Prostate gland (tissue), 2 donors: ENCODE measurements at places on chromosomes 1 and 21.

- no peak for DNase-seq
These were observed 146.0 kb upstream of the IVNS1ABP start for GRCh38 chr1:185463011-185463410.

DNA sequence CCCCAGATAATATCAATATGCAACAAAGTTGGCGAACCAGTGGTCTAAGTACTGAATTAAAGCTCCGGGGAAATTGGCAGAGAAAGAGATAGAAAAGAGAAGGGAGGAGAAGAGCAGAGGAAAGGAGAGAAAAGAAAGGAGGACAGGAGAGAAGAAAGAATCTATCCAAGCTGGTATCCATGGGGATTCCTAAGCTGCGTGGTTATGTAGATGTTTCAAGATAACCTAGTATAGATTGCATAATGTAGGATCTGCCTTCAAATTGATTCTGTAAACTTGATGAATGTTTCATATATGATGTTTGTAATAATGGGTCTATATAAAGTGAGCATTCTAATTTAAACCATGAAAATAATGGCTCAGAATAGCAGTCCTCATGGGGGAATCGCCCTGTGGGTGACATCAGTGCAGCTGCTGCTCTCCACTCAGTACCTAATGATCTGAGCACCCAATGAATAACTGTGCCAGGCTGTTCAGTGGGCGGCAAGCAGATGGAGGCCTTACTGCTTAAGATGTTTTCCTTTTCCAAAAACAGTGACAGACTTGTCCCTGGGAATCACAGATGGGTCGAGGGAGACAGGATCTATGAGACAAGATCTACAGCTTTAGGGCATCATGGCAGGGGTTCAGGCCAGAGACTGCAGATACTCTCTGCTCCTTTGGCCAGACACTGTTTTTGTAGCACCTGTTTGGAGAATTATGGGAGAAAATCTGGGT lies 78.0 kb downstream of the LAMC2 start:
- no peak for DNase-seq

DNA sequence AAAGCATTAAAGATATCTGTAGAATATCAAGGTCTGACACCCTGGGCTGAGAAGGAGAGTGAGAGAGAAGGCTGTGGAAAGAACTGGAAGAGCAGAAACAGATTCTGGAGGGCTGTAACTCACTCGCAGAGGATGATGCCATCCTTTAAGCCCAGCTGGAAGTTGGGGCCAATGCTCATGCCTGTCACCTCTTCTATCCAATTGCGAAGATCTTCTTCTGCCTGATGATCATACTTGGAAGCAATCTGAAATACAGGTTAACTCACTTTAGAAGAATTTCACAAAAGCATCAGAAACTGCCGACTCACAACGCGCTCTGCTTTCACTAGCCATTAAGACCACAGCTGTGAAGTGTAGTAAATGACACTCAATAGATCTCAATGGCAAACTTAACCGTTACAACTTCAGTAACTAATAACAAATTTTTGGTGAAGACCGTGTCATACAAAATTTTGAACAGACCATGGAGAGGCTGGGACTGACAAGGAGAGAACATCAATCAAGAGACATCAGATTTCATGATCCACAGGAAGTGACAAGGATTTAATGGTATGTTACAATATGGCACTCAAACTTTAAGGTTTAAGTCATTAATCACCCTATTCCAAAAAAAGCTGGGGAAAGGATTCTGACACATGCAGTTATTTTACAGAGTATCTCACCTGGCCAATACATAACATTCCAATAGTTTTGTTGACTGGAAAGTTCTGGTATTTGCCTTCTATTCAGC lies 23.5 kb downstream of the CNN3 start:
- no peak for DNase-seq

DNA sequence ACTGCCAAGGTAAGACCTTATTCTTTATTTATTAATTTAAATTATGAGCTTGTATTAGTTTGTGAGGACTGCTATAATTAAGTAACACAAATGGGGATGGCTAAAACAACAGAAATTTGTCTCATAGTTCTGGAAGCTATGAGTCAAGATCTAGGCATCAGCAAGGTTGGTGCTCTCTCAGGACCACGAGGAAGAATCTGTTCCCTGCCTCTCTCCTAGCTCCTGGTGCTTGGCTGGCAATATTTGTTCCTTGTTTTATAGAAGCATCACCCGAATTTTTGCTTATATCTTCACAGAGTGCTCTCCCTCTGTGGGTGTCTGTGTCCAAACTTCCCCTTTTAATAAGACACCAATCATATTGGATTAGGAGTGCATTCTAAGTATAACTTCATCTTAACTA lies 41.4 kb upstream of the CCDC190 start:
- no peak for DNase-seq

DNA sequence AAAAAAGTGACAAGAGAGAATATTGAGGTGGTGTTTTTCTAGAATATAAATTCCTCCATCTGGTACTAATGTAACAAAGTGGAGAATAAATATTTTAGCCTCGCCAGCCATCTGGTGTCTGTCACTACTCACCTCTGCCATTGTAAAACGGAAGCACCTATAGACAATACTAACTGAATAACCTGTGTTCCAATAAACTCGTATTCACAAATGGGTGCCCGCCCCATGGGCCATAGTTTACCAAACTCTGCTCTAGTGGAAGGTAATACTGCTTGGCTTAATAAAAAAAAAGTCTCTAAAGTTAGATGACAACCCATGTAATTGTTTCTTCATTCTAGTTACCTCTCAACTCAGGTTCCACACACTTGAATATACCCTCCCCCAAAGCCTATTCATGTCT lies 8.1 kb downstream of the MIS18A start:
- no peak for DNase-seq

GRCh38 chr1:2505461-2505994 lies 20.9 kb downstream of the PANK4 start:
- DNase-seq: no peak

GRCh38 chr1:205374210-205375078 lies 17.7 kb upstream of the KLHDC8A start:
- DNase-seq: no peak

- DNase-seq: no peak
These were observed 358.3 kb downstream of the USP25 start for GRCh38 chr21:16088056-16088455.

DNA sequence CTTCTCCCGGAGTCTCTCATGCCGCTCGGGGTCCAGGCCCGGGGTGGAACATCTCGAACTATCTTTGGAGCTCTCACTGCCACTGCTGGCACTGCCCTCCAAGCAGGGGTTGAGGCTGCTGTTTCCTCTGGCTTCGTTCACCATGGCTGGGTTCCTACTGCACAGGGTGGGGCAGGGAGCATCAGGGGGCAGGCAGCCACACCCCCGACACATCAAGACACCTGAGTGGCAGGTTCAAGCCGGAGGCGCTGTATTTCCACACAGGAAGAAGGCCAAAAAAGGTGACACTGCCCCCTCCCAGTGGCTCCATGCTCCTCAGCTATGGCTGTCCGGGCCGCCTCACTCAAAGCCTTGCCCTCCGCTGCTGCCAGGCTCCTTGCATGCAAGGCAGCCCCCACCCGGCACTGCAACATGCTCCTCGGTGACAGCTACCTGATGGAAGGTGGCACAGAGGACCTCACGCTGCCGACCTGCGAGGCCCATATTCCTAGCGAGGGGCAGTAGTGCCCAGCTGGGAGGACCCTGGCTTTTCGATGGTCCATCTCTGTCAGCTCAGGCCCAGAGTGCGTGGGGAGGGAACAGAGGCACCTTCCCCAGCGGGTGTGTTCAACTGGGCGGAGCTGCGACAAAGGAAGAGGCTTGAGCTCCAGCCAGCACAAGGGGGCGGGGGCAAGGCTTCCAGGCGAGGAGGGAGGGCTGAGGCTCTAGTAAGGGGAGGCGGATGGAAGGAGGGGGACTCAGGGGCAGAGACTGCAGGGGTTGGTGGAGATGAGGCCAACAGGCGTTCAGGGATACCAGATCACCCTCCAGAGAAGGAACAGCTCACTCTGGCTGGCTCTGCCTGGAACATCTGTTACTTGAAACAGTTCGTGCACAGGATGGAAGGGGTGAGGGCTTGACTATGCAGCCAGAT lies 2.5 kb downstream of the MTHFR start:
- DNase-seq: peak; percentile 86

DNA sequence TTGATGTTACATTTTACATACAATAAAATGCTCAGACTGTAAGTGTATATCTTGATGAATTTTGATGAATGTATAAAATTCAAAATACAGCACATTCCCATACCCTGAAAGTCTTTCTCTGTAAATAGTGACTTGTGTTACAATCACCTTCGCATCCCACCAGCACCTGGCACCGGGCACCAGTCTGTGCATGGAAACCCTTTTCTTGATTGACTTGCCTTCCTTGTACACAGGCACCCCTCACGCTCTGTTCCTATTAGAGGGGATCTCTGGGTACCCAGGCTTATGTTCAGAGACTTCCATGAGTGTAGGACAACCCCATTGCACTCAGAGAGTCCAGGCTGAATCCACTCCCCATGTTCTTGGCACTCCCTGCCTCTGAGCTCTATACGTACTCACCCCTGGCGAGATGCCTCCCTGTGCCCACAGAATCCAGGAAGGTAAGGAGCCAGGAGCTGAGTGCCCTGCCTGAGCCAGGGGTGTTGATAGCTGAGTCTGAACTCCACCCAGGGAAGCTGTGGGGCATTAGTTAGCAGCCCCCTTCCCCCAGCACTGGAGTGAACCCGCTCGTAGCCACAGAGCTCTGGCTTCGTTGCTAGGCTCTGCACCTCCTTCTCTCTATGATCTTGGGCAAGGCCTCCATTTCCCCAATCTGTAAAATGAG lies 22.5 kb upstream of the PKP1 start:
- no peak for DNase-seq

DNA sequence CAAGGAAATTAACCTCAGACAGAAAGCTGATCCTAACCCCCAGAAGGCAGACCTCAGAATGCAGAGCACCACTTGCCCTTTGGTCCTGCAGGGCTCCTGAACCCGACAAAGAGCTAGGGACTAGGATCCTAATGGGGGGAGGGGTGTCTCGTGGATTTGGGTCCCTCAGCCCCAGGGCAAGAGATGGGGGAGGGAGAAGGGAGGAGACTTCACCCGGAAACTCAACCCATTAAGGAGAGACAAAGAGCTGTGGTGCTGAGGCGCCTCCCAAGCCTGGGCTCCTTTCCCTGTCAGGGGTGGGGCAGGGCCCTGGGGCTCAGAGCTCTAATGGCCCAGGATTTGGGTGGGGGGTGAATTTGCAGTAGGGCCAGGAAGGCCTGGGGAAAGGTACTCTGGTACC lies 2.9 kb downstream of the NECTIN4 start:
- DNase-seq: no peak

DNA sequence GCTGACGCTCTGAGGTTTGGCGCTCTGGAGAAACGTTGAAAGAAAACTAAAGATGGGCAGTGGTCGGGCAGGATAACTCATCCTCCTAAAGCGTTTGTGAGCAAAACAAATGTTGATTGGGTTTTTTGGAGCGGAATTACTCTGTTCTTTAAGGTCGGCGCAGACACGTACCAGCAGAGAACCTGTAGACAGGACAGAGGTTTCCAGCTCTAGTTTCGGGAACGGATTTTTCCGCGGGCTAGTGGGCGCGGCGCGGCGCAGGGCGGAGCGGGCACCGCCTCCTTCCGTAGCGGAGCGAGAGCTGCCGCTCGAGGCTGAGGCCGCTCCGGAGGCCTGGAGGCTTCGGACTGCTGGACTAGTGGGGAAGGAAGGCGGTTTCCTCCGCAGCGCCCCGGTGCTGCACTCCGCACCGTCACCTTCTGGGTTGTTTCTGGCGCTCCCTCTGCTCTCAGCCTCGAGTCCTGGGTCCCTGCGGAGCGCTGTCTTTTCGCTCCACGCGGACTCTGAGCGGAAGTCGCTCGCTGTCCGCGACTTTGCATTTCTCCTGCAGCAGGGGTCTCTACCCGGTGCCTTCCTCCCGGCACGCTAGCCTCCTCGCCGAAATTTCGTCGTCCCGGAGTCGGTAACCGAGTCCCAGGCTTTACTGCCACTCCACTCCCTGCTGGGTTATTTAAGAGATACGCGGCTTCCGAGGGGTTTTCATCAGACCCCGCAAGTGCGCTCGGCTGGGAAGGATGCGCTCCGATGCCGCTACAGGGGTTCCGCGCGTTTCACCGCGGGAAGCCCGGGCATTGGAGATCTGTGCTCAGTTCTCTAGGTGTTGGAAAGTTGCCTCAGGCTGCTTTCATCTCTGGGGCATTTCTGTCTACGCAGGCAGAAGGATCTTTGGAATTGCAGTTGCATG lies 7.0 kb downstream of the FOXD2 start:
- no peak for DNase-seq

DNA sequence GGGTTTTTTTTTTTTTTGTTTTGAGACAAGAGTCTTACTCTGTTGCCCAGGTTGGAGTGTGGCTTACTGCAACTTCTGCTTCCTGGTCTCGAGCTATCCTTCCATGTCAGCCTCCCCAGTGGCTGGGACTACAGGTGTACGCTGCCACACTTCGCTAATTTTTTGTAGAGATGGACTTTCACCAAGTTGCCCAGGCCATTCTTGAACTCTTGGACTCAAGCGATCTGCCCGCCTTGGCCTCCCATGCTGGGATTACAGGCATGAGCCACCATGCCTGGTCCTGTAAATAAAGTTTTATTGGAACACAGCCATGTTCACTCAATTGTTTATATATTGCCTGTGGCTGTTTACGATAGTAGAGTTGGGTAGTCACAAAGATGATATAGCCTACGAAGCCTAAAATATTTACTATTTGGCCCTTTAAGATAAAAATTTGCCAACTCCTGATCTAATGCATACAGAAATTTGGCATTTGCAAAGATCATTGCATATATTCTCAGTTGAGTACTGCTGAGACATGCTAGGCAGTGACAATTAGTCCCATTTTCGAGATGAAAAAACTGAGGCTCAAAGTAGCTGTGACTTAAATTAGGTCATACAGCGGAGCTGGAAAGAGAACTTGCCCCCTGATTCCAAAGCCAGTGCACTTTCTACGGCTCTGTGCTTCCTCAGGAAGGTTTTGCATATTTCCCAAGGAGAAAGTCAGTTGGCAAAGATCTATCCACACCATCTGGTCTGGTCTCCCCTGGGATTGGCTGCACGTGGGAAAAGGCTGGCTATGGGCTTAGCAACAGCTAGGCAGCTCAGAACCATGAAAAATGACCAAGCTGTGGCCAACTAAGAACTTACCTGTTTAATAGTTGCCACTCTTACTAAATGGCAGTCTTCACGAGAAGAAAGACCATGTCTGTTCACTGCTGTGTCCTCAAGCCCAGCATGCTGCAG lies 19.4 kb downstream of the MECR start:
- no peak for DNase-seq

GRCh38 chr1:55049914-55050278 lies 10.5 kb downstream of the PCSK9 start:
- DNase-seq: peak; percentile 49

- DNase-seq: peak; percentile 51
These were observed 1.7 kb downstream of the TMCC2 start for GRCh38 chr1:205229399-205229871.

- DNase-seq: no peak
These were observed 27.5 kb downstream of the FRRS1 start for GRCh38 chr1:99738858-99739465.

- DNase-seq: peak; percentile 8
These were observed 117.7 kb downstream of the CTH start for GRCh38 chr1:70528590-70529333.

DNA sequence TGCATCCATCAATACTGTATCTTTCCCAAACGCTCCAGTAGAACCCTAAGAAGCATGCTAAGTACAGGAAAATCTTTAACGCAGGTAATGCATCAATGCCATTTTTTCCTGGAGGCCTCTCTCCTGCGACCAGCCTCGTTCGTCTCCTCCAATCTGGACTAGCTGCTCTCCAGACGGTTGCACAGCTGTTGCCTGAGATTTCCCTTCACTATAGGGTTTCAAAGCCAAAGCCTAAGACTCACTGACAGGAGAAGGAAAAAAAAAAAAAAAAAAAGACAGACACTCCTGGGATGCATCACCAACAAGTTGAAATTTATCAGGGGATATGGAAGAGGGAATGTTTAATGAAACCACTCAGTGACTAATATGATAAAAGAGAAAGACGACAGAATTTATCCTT lies 93.0 kb downstream of the APP start:
- no peak for DNase-seq
